Suppressor macrophage treated with lipopolysaccharide for 1 hour (primary cell): ENCODE measurements at places on chromosomes 11 and 22.
A peak's percentile ranks its signal among the peaks of the same experiment; 100 is the strongest.

DNA sequence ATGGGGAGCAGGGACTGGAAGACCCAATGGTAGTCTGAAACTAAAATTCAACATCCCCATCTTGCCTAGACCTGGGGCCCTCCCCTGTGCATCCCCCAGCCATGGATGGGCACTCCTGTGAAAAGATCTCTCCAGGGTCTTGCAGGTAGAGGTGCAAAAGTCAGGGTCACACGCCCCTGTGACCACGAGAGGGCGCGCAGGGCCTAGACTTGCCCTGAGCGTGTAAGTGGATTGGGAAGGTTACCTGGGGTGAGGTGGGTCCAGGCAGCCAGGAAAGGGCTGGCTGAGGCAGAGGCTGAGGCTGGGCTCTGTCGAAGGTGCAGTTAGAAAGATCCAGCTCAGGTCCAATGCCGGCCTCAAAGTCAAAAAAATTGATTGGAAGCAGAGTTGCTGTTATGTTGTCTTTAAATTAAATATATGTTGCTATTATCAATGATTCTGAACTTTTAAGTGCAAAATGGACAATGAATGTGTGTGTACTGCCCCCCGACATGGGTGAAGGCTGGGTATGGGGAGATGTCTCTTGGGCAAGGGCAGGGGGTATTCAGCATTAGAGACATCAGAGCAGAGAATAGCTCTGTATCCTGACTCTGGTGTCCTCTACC lies 4.8 kb upstream of the POU2F3 start:
- peak; percentile 42 for DNase-seq

DNA sequence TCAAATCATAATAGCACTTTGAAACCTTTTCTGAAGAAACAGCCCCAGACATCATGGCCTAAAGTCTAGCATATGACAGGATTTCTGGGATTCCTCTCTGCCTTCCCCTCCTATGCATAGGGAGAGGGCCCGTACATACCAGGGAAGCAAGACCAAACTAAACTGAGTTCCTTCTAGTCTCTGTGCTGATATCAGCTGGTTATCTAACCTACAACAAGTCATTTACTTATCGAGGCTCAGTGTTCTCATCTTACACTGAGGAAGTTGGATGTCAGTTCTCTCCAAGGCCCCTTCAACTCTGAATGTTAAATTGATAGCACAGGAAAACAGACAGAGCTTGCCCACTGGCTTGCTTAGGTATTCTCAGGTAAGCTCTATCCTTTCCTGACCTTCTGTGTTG lies 17.0 kb upstream of the GRIK4 start:
- DNase-seq: no peak

- DNase-seq: no peak
Observed at GRCh38 chr11:113314065-113314388, 356 bp upstream of the TTC12 start.

GRCh38 chr22:17171153-17172028 lies 12.3 kb upstream of the HDHD5 start:
- DNase-seq: peak; percentile 96

- no peak for DNase-seq
Observed at GRCh38 chr11:62554387-62555167, 8.0 kb upstream of the AHNAK start.

DNA sequence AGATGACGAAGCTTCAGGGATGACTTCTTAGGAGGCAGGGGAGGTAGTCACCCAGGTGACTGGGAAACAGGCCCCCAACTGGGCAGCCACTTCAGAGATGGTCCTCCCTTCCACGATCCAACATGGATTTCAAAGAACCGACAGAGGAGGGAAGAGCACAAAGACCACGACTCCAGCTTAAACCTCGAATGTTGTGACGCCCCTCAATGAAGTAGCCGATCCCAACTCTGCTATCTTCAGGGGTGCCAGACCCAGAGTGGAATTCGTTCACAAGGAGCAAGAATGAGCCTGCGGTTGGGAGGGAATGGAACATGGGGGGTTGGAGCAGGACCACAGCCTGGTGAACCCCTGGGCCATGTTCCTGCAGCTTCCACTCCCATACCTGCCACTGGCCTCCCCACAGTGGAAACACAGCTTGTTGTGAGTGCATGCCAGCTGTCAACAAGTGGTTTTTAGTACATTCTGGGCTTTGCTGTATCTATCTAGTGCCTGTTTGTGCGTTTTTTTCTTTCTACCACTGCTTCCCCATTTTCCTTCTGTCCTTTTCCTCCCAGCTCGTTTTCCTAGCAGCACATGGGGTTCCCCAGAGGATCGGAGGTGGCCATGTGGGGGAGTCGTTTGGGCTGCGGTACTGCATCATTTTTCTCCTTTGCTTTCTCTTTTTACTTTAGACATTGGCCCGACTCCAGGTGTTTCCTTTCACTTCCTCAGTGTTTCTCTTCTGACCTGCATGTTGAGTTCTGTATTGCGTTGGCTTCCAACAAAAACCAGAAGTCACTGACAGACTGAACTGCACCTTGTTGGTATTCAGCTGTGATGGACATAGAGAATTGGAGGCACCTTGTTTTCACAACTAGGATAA lies 65.8 kb downstream of the MORC2 start:
- no peak for DNase-seq

GRCh38 chr11:4960877-4961276 lies 5.4 kb upstream of the OR51A2 start:
- no peak for DNase-seq

GRCh38 chr11:126115127-126115495 lies 52.4 kb upstream of the CDON start:
- DNase-seq: no peak

- DNase-seq: no peak
Observed at GRCh38 chr11:125390946-125391345, 105.1 kb downstream of the FEZ1 start.

- DNase-seq: no peak
Observed at GRCh38 chr11:86737737-86738136, 62.6 kb upstream of the PRSS23 start.

- DNase-seq: no peak
Observed at GRCh38 chr11:66366844-66367477, 4.6 kb downstream of the SLC29A2 start.

- DNase-seq: no peak
Observed at GRCh38 chr11:117950301-117950700, 21.1 kb upstream of the TMPRSS13 start.

GRCh38 chr22:27603111-27603799 lies 198.3 kb downstream of the MN1 start:
- no peak for DNase-seq

- no peak for DNase-seq
Observed at GRCh38 chr22:37547251-37547741, 13.0 kb upstream of the CDC42EP1 start.

- no peak for DNase-seq
Observed at GRCh38 chr22:20076627-20077172, 3.3 kb upstream of the DGCR8 start.

- no peak for DNase-seq
Observed at GRCh38 chr22:37697538-37697835, 639 bp downstream of the TRIOBP start.

DNA sequence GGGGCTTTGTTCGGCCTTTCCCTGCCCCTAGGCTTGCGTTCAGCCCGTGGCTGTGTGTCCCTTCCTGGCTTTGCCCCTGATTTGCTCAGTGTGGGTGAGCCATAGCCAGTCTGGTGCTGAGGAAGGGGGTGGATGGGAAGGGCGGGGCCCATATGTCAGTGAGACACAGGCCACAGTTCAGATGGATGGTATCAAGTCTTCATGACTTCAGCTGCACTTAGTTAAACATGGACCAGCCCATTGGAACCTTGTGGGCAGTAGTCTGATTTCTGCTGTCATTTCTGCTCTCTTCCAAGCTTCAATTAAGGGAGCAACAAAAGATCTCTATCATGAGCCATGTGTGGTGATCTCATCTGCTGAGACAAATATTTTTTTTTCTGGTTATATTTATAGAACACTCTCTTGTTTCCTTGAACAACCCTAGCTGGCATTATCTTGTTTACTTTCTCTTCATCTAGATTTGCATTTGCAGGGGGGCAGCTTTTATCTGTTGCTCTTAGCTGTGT lies 21.6 kb upstream of the PEX26 start:
- peak; percentile 45 for DNase-seq

DNA sequence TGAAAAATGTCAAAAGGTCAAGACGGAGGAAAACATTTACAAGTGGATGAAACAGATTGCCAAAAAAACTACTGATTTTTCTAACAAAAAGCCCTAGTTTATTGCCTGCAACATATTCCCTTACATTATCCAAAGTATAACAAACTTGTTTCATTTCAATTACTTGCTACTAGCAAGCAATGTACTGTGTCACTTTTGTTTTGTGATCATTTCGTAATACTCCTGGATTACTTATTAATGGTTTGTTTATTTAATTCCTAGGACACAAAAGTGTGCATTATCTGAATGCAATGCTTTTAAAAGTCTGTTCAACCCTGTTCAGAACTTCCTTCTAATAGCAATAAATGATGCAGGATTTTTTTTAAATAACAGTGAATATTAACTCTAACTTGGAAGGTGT lies 50.9 kb downstream of the CCDC34 start:
- DNase-seq: no peak

DNA sequence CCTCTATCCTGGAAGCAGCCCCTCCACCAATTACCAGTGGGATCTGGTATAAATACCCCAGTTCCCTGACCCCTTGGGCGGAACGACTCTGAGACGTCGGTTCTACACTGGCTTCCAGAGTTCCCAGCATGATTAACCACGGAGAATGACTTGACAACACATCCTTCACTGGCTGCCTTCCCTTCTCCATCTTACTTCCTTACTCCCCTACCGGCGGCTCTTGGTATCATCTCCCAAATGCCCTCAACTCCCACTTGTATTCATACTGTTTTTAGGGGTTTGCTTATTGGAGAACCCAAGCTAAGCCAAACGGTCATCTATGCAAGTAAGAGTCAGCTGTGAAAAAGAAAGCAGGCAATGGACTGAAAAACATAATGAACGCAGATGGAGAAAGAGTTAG lies 56.1 kb downstream of the APOL3 start:
- no peak for DNase-seq

GRCh38 chr22:21712751-21713427 lies 22.7 kb downstream of the YPEL1 start:
- DNase-seq: peak; percentile 80

GRCh38 chr22:36291831-36292740 lies 39.2 kb downstream of the APOL1 start:
- DNase-seq: no peak

GRCh38 chr11:134436781-134437180 lies 24.7 kb upstream of the B3GAT1 start:
- DNase-seq: no peak

GRCh38 chr22:47738472-47739013 lies 976.1 kb downstream of the TBC1D22A start:
- no peak for DNase-seq

- peak; percentile 37 for DNase-seq
Observed at GRCh38 chr11:35147235-35147634, 8.3 kb downstream of the CD44 start.

- DNase-seq: peak; percentile 44
Observed at GRCh38 chr11:13486926-13487660, 8.7 kb downstream of the PTH start.
